Kidney epithelial cell (primary cell): ENCODE measurements at places on chromosomes 1 and 21. TPM values are rescaled to one million over a fixed set of nuclear protein-coding genes. Genes with fewer than 3 reads are reported as not detected.

DNA sequence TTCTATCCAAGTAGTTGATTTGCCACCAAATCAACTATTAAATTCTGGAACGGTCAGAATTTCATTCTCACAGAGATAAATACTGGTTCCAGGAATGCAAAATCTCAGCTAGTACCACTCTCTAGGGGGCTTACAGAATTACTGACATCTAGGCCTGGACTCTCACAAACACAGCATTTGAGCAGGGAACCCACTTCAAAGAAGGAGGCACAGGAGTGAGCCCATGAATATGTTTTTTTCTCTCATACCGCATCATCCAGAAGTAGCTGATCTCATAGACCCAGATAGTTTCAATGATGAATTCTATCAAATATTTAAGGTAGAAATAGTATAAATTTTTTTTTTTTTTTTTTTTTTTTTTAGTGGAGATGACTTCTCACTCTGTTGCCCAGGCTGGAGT is 32.1 kb downstream of the S1PR1 start:
- DNase-seq: no peak

DNA sequence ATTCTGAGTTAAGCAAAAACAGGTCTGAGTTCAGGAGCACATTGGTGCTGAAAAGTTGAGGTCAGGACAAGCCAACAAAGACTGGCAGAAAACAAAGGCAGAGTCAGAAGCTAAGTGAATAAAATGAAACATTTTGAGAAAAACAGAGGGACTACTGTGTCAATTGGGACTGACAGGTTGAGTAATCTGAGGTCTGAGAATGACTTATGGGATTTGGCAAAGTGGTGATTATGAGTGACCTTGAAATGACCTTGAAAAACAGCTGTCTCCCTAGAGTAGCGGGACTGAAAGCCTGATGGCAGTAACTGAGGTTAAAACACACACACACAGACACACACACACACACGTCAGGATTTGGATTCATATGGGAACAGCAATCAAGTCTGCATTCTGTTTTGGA is 8.8 kb upstream of the COG2 start:
- DNase-seq: no peak

GRCh38 chr21:44405948-44406872 is 49.1 kb upstream of the LRRC3 start:
- DNase-seq: peak; percentile 34

- no peak for DNase-seq
These were observed 2.9 kb downstream of the GFI1 start for GRCh38 chr1:92483610-92484471.

DNA sequence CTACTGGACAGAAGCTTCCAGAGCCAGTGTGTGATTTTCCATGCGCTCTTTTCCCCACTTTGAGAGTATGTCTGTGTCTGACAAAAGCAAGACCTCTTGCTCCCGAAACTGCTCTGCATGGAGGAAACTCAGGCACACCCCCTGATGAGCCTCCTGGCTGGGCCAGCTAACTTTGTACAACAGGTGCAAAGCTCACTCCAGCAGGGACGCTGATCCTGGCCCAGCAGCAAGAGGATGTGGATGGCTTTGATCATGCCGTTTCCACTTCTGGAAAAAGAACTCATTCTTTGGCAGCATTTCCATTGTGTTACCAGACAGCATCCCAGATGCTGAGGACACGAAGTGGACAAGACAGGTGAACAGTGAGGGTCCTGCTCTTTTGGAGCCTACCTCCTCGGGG is 103.1 kb downstream of the TLR5 start:
- no peak for DNase-seq

DNA sequence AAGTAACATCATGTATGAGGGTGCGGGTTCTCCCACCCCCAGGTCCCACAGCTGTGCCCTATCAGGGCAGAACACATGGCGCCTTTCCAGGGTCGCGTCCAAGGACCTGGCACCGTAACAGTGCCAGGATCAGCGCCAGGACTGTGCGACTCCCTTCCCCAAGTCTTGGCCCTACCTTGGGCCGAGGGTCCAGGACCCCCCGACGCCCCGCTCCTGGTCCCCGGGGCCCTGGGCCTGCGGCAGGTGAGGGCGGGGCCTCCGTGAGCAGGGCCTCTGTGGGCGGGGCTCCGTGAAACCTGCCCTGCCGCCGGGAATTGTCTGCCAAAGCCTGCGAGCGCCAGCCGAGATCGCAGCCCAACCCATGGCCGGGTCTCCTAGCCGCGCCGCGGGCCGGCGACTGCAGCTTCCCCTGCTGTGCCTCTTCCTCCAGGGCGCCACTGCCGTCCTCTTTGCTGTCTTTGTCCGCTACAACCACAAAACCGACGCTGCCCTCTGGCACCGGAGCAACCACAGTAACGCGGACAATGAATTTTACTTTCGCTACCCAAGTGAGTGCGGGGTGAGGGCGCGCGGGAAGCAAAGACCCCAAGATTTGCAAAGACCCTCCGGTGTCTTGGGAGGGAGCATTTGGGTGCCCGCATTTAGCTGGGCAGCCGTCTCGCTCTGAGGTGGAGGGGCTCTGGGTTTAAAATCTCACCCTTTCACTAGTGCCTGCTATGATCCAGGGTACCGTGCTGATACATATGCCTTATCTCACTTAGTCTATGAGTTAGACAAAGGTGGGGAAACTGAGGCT is at the start of gene RHBG:
Gene RHBG, plus strand, starts transcription at position 323 of the 796 bp plus-strand sequence. Its CDS starts 39 bp downstream, at position 362.
- DNase-seq: no peak

- no peak for DNase-seq
These were observed 1.2 kb upstream of the CSMD2 start for GRCh38 chr1:34166191-34166624.

DNA sequence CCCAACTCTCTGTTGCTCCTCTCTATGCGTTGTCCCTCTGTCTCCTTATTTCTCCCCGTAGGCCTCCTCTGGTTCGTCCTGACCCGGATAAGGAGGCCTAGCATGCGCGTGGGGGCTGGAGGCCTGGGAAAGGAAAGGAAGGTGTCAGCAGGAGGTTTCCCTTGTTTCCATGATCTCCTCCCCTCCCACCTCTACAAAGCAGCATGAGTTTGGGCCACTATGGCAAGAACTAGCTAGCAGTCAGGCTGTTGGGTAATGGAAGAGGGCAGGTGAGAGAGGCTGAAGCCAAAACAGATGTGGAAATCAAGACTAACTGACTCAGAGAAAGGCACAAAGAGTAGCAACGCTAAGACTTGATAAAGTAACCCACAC is 687 bp upstream of the SEMA6C start:
- no peak for DNase-seq

The ZBTB8A gene
- total RNA-seq: 7.5 and 9.0 TPM in 2 replicates

The SERPINC1 gene
- total RNA-seq: 0.25 TPM in 1 of 2 replicates, not detected in the other

The TMEM61 gene
- total RNA-seq: 0.41 and 1.6 TPM in 2 replicates
